ENCODE measurements at places on chromosomes 1 and 21.

DNA sequence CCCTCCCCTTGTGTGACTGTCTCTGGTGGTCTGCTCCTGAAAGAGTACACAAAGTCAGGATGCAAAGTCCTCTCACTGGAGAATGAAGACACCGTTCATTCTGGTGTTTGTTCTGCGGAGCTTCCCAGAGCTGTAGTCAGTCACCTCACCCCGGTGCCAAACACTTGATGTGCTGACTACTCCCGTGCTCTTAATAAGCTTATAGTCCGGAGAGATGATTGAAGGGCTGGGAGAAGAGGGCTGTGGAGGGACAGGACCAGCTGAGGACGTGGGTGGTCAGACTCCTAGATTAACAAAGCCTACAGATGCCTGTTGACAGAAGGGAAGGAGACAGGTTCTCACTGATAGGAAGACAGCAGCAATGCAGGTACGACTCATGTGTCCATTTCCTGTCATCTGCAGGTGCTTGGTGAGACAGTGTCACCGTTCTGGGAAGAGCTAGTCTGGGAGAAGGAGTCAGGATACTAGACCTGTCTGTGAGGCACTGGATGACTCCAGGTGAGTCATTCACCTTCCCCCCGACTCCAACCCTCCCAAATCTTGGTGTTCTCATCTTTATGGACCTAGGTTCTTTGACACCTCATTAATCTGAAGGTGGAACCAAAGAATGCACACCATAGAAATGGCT, 40.4 kb upstream of the LRRN2 start:
- DNase-seq = peak; percentile 75

- DNase-seq = no peak
These were observed 10.2 kb downstream of the KLHL21 start for GRCh38 chr1:6592441-6592840.

DNA sequence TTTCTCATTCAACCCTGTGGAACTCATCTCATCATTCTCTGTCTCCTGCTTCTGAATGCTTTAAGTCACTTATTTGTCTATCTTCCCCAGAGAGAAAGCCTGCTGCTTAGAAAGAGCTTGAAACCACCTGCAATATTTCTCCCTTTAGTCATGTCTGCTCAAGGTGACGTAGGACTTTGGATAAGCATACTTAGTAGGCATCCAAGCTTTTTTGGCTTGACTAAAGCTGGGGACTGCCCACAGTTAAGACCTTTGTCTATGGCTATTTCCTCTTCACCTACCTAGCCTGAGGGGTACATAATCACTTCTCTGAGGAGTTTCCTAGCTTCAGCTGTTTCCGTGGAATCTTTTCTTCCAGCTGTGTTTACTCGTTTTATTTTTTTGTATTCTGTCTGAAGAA, 665.8 kb upstream of the CAMK1G start:
- DNase-seq = no peak

GRCh38 chr1:54227891-54228310, 27.9 kb downstream of the MRPL37 start:
- DNase-seq = no peak

DNA sequence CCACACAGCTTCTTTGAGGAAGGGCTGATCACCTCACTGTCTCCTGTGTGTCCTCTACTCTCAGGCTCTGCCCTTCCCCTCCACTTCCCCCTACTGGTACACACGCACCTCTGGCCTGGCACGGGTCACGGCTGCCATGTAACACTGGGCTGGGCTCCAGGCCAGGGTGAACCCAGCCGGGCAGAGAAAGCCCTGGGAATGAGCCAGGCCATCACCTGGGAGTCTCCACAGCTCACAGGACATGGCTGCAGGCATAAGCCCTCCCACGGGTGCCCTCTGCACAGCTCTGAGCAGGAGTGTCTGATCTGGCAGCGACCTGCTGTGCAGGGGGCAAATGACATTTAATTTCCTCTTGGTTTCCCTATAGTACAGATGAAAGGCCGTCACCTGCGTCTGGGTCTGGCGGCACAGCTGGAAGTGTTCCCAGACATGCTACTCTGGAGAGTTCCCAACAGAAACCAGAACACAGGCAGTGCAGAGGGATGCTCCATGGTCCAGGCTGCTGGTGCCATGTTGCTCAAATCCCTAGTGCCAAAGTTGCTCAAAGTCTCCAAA, 61.2 kb downstream of the ERI3 start:
- DNase-seq = no peak

Data from A172 (cell line).